ENCODE measurements at places on chromosomes 6 and 20.
A peak's percentile ranks its signal among the peaks of the same experiment; 100 is the strongest.

DNA sequence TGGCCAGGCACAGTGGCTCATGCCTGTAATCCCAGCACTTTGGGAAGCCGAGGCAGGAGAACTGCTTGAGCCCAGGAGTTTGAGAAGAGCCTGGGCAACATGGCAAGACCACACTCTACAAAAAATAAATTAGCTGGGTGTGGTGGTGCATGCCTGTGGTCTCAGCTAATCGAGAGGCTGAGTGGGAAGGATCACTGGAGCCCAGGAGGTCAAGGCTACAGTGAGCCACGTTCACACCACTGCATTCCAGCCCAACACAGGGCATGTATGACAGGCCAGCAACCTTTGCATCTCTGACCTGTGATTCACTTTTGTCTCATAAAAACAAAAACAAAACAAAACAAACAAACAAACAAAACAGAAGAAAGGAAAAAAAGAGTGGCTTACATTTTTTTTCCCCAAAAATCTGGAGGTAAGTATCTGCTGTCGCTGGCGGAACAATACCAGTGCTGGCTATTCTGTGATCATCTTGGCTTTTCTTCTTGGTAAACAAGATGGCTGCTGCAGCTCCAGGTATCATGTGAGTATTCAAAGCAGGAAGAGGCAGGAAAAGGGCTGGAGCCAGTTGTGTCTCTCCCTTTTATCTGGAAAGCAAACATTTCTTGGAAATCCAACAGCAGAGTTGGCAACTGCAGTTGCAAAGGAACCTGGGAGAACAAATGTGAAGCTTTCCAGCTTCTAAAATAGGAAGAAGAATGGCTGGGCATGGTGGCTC, 40.4 kb upstream of the ZMYND8 start:
- no peak for DNase-seq

DNA sequence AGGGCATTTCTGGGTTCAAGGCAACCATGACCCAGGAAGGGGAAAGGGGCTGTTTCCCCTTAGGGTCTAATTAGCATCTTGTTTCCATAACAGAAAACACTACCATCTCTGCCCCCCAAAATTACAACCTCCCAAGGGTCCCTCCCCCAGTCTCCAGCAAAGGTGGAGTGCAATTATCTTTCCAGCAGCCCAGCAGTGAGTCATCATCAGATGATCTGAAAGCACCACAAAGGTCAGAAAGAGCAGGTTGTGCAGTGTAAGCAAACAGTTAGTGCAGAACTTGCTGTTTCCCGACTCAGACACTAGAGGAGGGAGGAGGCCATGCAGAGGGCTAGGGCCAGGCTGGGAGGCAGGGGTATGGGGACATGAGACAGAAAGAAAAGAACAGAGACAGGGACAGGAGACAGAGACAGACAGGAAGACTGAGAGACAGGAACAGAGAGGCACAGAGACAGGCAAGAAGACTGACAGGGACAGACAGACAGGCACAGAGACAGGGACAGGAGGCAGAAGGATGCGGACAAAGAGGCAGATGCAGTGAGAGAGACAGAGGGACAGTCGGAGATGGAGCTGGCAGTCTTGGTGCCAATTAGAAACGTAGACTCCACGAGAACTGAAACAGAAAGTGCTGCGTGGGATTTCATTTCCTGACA, 62.5 kb downstream of the PYGB start:
- DNase-seq = peak; percentile 46

GRCh38 chr6:36769676-36770499, 69.4 kb downstream of the CPNE5 start:
- DNase-seq = peak; percentile 36

DNA sequence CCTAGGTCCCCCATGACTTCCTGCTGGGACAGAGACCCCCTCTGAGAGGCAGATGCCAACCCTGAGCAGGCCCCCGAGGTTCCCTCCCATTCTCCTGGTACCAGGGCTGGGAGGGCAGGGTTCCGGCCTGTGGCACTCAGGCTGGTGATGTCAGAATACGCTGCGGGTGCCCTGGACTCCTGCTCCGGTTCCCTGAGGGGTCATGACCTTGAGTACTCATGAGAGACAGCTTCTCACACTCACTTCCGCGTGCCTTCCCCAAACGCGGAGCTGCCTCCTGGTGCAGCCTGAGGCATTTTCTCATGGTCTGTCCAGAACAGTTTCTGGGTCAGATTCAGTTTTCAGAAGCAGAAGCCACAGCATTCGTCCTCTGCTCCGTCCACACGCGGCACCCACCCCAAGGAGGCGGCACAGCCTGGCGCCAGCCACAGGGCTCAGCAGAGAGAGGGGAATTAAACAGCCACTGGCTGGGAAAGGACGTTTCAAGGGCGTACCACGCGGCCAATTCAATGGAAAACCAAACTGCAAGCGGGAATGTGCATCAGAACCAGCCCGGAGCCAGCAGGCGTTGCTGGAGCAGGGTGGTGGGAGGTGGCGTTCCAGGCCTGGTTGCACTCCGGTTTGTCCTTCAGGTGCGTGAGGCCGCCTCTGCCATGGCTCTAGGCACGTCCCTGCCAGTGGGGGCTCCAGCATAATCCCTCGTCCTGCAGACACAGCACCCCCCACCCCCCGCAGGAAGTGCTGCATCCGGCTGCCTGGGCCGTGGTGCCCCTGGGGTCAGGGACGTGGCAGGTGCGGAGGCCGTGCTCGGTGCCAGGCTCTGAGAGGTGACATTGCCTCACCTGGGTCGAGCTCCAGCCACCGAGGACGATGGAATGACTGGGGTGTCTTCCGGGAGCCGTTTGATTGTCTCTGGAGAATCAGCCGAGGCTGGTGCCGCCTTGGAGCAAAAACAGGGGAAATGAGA, 58.3 kb upstream of the BHLHE23 start:
- no peak for DNase-seq

DNA sequence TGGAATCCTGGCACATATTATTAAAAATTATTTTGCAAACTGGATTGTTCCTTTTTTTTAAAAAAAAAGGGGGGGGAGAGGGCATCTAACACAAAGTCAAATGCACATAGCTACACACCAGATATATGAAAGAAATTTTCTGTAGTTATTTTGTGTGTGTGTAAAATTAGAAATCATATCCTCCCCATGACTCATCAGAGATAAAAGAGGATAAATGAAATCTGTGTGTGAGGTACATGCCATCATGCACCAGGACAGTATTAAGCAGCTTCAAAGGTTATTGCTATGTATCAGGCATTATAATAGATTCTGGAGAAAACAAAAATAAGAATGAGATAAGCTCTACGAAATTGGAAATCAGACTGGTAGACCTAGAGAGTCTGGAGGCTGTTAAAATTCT, 5.2 kb downstream of the BTBD9 start:
- no peak for DNase-seq

GRCh38 chr6:11237956-11238355, 5.5 kb upstream of the NEDD9 start:
- DNase-seq = no peak

DNA sequence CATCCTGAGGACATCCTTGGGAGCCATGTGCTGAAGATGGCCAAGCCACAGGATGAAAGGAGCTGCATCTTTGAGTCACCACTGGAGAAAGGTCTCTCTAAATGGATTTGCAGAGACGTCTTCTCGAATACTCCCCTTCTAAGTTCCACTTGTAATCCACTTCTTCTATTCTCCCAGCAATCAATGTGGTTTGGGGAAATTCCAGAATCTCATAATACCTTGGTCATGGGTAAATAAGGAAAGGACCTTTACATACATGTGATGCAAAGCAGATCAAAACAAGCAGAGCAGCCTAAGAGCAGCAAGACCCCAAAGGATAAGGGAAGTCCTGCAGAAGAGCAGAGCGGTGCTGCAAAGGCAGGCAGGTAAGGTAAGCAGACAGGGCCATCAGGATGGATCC, 35.3 kb downstream of the TRIM38 start:
- DNase-seq = no peak

DNA sequence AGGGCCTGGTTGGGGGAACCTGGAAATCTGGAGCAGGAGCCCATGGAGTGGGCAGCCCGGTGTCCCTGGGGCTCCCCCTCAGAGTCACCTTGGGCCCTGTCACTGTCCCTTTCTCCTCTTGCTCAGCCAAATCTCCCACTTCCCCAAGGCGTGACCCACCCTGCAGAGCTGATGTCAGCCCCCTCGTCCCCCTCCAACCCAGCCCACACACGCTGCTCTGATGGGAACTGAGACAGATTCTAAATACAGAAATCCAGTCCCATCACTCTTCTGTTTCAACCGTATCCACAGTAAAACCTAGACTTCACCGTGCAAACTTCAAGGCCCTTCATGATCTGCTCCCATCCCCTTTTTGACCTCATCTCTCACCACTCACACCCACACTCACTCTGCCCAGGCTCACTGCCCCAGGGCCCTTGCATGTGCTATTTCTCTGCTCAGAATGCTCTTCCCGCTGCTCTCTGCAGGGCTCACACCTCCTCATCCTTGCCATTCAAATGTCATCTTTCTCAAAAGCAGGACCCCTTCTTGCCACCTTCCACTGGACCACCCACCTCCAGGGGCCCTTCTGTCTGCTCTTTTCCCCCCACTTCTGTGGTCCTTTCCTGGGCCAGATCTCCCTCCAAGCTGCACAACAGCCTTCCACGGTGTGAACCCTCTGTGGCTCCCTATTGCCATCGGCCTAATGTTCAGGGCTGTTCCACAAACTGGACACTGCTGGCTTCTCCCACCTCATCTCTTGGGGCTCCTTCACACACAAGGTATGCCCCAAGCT, 16.6 kb downstream of the TGM2 start:
- DNase-seq = no peak

DNA sequence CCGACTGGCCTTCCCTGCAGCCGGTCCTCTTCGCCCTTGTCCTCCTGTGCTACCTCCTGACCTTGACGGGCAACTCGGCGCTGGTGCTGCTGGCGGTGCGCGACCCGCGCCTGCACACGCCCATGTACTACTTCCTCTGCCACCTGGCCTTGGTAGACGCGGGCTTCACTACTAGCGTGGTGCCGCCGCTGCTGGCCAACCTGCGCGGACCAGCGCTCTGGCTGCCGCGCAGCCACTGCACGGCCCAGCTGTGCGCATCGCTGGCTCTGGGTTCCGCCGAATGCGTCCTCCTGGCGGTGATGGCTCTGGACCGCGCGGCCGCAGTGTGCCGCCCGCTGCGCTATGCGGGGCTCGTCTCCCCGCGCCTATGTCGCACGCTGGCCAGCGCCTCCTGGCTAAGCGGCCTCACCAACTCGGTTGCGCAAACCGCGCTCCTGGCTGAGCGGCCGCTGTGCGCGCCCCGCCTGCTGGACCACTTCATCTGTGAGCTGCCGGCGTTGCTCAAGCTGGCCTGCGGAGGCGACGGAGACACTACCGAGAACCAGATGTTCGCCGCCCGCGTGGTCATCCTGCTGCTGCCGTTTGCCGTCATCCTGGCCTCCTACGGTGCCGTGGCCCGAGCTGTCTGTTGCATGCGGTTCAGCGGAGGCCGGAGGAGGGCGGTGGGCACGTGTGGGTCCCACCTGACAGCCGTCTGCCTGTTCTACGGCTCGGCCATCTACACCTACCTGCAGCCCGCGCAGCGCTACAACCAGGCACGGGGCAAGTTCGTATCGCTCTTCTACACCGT, 6.1 kb downstream of the UBD start:
- DNase-seq = no peak

GRCh38 chr6:15340775-15341174, 94.9 kb downstream of the JARID2 start:
- DNase-seq = no peak

GRCh38 chr6:3751077-3751729, at the start of gene PXDC1:
Gene PXDC1, minus strand, starts transcription at chr6:3751713. Its CDS starts 182 bp downstream, at chr6:3751531.
- no peak for DNase-seq

- DNase-seq = no peak
Observed at GRCh38 chr6:5763871-5764270, 242.9 kb downstream of the NRN1 start.

DNA sequence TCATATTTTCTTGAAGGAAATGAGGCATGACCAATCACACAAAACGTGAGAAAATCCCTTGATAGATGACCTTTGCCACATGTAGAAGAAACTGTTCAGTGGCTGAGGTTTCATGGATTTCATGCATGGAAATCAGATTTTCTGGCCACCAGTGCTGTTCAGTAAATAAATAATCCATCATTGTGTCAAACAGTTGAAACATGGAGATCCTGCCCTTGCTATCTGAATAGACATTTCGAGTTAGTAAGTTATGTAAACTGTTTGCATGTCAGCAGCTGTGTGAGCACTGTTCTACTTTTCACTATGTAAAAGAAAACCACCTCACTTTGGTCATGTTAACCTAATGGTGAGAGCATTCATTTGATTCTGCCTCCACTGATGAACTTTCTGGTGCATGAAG, 793.9 kb upstream of the EPHA7 start:
- DNase-seq = no peak

DNA sequence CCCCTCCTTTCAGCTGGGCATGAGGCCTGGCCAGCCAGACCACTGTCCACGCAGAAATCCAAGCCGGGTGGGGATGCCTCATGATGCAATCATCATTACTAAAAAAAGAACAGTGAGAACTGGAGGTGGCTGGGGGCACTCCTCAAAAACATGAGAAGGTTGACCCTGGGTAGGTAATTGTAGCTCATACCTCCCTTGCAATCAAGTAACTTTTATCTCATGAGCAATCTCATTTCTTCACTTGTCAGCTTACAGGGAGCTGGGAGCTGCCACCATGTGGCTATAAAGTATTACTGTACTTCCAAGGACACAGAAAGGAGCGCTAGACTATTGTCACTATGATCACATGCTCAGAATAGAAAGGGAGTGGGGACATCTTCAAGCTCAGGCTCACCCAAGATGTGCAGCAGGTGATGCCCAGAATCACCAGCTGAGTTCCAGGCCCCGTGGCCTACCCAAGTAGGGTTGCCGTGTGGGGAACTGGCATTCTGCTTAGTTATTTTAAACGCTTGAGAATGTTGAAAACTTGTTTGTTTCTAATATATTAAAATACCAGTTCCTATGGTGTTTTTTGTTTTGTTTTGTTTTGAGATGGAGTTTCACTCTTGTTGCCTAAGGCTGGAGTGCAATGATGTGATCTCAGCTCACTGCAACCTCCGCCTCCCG, 3.0 kb upstream of the CDH26 start:
- no peak for DNase-seq

- no peak for DNase-seq
Observed at GRCh38 chr20:23229989-23230388, 120.6 kb upstream of the NXT1 start.

DNA sequence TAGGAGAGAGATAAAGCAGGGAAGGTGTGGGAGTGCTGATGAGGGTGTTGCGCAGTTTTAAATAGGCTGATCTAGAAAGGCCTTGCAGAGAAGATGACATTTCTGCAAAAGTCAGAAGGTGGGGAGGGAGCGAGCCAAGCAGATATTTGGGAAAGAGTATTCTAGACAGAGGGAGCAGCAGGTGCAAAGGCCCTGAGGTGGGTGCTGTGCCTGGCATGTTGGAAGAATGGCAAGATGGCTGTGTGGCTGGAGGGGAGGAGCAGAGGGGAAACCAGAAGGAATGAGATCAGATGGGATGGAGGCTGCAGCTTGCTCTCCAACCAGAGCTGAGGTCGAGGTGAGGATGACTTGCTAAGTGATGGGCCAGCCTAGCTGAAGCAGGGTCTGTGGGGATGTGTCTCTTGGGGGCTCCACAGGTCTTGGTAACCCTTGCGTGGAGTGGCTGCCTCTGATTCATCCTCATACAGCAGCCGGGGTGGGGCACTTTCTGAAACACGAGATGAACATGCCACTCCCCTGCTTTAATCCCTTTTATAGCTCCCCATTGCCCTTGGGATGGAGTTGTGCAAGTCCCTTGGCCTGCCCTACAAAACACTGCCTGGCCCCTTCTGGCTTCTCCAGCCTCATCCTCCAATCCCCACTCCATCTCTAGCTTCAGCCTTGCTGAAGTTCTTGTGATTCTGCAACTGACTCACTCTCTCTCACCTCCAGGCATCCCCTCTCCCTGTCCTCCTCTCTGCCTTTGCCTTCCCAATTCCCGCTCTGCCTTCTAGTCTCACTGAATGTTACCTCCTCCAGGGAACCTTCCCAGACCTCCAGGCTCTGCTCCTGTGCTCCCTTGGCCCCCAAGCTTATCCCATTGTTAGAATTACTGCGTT, 94.1 kb downstream of the CDH22 start:
- no peak for DNase-seq

Measured in CD4-positive, alpha-beta T cell treated with Interleukin-6 at 100 ng/mL for 8 hours (primary cell).